ENCODE measurements at places on chromosomes 11 and 22.

DNA sequence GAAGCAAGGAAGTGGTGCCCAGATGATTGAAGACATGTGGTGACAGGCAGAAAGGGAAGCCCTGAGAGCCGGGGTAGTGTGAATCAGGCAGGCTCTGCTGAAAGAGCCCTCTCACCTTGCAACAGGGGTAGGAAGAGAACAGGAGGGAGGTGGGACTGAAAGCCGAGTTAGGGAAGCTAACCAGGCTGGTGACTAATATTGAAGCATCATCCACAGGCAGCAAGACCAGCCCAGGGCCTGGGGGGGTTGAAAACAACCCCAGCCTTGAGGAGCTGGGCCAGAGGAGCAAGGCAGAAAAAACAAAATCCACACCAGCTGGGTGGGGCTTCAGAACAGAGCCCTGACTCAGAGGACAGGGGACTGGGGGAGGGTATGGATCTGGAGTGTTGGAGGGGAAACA is 35.0 kb upstream of the CRTAM start:
- peak; percentile 50 for DNase-seq

DNA sequence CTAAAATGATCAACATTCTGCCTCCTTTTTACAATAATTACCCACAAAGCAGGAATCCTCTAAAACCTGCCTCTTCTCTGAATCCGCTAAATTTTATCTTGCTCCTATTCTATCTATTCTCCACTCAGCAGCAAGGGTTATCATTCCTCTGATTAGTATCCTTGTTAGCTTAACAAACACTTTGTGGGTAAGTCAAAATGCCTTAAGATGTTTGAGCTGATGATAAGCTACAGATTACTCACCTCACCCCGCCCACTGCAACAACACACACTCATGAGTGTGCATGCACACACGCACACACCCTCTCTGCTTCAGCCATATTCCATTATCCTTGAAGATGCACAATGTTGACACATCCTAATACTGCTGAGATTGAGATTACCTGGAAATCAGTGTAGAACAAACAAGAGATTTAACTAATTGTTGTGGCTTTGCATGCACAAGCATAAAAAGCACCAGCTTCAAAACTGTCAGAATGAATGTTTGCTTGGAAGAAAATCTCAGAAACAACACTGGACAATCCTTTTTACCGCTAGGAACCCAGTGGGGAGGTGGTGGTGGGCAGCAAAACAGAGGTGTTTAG is 130.9 kb downstream of the BBOX1 start:
- DNase-seq, result no peak

DNA sequence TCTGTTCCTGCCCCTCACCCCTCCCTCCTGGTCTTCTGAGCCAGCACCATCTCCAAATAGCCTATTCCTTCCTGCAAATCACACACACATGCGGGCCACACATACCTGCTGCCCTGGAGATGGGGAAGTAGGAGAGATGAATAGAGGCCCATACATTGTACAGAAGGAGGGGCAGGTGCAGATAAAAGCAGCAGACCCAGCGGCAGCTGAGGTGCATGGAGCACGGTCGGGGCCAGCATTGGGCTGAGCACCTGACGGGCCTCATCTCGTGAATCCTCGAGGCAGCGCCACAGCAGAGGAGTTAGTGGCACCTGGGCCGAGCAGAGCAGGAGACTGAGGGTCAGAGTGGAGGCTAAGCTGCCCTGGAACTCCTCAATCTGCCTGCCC is 941.8 kb downstream of the BRD1 start:
- no peak for DNase-seq

DNA sequence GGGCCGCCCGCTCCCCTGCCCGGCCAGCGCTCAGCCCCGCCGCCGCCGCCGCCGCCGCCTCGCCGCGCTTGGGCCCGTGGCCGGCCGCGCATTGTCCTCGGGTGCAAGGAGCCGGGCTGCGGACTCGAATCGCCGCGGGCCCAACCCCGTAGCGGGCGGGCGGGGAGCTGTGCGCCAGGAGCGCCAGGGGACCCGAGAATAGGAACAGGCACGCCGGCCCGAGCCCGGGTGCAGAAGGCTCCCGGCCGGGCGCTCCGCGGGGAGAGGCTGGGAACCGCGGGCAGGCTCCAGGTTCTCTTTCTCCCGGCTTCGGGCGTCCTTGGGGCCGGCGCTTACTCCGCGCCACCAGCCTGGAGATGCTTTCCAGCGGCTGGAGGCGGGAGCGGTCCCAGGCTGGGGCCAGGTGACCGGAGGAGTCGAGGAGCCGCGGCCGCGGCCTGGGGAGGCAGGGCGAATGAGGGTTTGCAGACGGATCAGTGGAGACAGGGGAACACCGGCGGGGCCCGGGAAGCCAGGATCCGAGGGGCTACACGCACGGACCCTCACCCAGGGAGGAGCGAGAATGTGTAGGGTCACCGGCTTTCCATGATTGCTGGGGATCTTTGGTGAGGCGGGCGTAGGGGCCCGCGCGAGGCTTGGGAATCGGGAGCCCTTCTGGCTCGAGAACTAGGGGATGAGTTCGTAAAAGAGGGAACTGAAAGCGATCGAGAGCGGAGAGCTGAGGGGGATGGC is 726 bp downstream of the PKNOX2 start:
- peak; percentile 22 for DNase-seq

DNA sequence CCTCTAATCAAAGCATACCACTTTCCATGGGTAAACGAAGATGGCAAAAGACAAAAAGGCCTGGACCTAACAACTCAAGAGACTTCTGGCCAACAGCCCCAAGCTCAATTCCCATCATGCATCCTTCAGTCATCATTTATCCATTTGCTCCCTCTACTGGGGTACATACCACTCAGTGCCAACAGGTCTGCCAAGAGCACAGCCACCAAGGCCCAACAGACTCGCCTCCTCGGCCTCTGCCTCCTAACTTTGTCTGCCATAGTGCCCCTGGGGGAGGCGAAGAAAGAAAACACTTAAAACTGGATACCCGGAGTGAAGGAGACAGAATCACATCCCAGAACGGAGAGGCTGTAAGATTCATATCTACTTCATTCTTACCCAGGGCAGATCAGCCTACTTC is 1.1 kb downstream of the HYOU1 start:
- peak; percentile 44 for DNase-seq

DNA sequence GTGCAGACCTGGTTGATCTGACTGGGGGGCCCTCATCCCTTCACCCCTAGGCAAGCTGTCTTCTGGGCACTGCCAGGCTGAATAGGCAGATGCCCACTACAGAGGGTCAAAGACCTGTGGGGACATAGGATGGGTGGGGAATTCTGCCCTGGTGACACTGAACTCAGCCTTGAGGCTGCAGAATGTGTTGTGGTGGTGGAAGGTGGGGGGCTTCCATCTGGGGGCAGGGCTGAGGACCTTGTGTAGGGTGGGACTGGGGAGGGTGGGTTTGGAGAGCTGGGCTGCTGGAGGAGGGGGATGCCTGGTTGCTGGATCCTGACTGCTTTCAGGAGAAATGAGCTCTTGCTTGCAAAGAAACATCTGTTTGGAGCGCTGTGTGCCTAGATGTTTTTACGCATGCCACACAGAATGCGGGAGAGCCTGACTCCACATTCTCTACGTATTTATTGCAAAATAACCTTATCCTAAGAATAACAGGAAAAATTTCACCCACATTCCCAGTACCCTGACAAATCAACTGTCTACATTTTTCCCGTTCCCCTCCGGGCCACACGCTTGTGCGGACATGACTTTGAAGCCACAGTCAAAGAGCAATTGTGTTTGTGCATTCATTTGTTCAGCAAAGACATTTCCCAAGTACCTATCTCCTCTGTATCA is 18.3 kb downstream of the SMIM38 start:
- no peak for DNase-seq

GRCh38 chr22:45880716-45881523 is 96.0 kb downstream of the WNT7B start:
- no peak for DNase-seq

DNA sequence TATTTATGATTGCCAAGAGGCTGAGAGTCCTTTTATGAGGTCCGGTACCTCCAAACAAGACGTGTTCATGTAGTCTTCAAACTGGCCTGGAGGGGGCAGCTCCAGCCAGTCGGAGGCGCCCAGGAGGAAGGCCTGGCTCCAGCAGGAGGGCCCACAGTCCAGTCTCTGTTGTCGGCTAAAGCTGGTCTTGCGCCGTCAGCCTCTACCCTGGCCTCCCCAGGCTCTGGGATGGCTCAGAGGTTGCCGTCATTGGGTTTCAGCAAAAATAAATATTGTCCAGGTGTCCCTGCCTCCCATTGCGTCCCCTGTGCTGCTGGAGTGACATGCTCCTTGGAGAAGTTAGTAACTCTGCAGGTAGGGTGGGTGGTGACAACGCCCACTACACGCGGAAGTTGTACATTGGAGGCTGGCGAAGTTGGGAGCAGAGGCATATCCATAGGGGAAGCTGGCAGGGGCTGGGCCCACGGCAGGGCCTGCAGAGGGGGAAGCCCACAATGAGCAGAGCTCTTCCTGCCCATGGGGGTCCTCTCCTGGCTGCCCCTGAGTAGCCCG is 1.0 kb upstream of the SLC25A1 start:
- DNase-seq, result peak; percentile 82

DNA sequence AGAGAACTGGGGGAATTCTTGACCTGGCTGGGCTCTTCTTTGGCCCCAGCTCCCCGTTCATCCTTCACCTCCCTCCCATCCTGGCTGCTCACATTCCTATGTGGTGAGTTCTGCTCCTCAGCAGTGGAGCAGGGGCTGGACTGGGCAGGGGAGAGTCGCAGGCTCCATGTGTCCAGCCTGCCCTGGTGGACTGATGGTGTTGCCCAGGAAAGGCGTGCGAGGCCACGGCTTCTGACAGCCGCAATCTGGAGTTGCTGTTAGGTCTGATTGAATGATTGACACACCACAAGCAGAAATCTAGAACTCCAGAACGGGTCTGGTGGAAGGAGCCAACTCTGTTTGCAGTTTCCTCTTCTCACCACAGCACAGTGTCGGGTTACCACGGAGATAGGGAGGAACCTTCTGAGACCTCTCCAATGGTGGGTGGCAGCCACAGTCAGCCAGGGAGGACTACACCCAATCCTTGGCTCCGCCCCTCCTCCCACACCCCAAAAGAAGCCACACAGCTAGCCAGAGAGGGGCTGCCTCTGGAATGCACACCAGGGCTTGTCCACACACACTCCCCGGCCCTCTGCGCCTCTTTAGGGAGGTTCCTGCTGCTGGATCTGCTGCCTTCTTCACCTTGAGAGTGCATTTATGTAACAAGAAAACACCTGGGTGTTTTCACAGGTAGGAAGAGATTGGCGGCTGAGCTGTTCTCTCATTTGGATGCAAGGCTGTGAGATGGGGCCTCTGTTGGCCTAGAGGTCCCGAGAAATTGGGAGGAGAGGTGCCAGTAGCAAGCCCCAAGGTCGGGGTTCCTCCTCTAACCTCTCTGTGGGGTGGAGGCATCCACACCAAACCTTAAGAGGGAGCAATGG is 56.4 kb upstream of the CD44 start:
- DNase-seq, result peak; percentile 91

GRCh38 chr22:39653787-39654077 is 83.2 kb downstream of the CACNA1I start:
- DNase-seq, result no peak

- DNase-seq, result no peak
These were observed 3.7 kb downstream of the MICALL1 start for GRCh38 chr22:37909766-37910165.
